Right ventricle myocardium inferior (tissue), 1 donor: ENCODE measurements at places on chromosomes 1 and 21. TPM values are rescaled to one million over a fixed set of nuclear protein-coding genes. Genes with fewer than 3 reads are reported as not detected.

GRCh38 chr1:76870037-76870436, 2.8 kb downstream of the ST6GALNAC5 start:
- DNase-seq: no peak

- no peak for DNase-seq
Observed at GRCh38 chr1:67393737-67394136, 36.5 kb downstream of the SERBP1 start.

DNA sequence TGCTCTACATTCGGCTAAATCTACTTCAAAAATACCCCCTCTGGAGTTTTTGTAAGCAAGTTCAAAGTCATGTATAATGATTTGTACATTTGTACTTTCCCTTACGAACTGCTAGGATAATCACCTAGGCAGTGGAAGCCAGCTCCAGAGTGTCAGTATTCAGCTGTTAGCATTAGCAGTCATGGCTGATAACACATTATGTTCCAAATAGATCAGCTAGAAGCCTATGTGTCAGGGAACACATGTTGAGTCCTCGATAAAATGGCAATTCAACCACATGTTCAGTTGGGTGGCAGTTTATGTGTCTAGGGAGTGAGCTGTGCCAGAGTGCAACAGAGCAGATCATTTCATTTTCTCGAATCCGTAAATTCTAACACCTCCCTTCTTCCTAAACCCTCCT, 65.8 kb upstream of the KRTAP11-1 start:
- DNase-seq: no peak

- no peak for DNase-seq
Observed at GRCh38 chr1:72141875-72142274, 140.5 kb downstream of the NEGR1 start.

Gene BCAN
- 0.35 TPM for total RNA-seq

Gene CITED4
- 40.6 TPM for total RNA-seq

Gene CFHR3
- not detected for total RNA-seq
